ENCODE measurements at places on chromosomes 12 and 14. TPM values are rescaled to one million over a fixed set of nuclear protein-coding genes. Genes with fewer than 3 reads are reported as not detected.

DBX2 gene
- not detected for total RNA-seq

PRPH gene
- not detected for total RNA-seq

LTB4R2 gene
- total RNA-seq = 12.2 TPM

LAG3 gene
- 25.1 TPM for total RNA-seq

NRIP2 gene
- total RNA-seq = not detected

STAB2 gene
- total RNA-seq = not detected

ERG28 gene
- total RNA-seq = 25.6 TPM

WNT1 gene
- total RNA-seq = not detected

CABP1 gene
- not detected for total RNA-seq
